ENCODE measurements at places on chromosomes 3 and 15. TPM values are rescaled to one million over a fixed set of nuclear protein-coding genes. Genes with fewer than 3 reads are reported as not detected.

DNA sequence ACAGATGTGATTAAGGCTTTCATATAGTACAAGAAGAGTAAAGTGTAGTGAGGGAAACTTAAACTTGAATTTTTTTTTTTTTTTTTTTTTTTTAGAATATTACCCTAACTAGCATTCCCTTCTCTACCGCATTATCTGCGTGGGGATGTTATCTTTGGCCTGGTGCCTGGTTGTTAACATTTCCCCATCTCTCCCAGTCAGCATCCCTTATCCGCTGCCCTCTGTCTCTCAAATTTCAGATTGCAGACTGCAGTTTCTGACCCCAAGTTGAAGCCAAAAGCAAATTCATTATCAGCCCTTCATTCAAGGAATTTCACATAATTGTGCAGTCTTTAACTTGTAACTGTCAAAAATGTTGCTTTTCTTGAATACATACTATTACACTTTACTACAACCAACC lies 353.0 kb downstream of the PLOD2 start:
- DNase-seq, result no peak
- no peak overlapping the region for H3K4me3 ChIP-seq
- no peaks in the 10 kb centered on the region for H3K4me1 ChIP-seq

Gene DNAH12
- polyA plus RNA-seq, result not detected

Gene MASP1
- 14.2 TPM for polyA plus RNA-seq

GRCh38 chr15:80732167-80732566 lies 37.1 kb downstream of the ABHD17C start:
- no peaks in the 10 kb centered on the region for H3K27me3 ChIP-seq
- H3K4me1 ChIP-seq, result peaks cover 18% of the 10 kb centered on the region
- H3K36me3 ChIP-seq, result no peaks in the 10 kb centered on the region
- peak overlapping the region; percentile 50 for H3K27ac ChIP-seq
- no peak for DNase-seq

DNA sequence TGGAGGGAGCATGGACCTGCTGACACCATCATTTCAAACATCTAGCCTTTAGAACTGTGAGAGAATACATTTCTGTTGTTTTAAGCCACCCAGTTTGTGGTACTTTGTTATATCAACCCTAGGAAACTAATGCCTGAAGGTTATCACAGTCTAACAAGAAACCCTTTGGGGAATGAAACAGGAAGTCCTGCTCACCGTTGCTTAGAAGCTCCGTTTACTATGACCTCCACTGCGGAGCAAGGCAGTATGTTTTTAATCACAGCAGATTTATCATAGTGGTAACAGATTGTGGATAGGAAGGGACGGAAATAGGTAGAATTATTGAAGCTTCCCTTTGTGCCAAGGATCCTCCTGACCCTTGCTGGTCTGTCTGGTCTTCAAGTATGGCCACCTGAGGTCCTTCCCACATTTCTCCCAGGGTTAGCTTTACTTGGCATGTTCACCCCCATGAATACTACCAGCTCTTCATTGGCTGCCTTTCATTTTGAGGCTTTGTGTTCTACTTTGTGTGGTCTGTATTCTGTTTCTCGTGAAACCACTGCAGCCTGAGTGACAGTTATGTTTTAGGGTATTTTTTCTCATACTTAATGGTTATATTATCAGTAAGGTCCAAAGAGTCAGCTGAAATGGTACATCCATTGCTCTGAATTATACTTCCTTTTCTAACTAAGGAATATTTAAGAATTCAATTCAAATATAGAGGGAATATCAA lies 201.6 kb downstream of the CHST2 start:
- H3K27me3 ChIP-seq, result no peaks in the 10 kb centered on the region
- no peak overlapping the region for H3K4me3 ChIP-seq
- DNase-seq, result no peak
- H3K36me3 ChIP-seq, result no peaks in the 10 kb centered on the region

DNA sequence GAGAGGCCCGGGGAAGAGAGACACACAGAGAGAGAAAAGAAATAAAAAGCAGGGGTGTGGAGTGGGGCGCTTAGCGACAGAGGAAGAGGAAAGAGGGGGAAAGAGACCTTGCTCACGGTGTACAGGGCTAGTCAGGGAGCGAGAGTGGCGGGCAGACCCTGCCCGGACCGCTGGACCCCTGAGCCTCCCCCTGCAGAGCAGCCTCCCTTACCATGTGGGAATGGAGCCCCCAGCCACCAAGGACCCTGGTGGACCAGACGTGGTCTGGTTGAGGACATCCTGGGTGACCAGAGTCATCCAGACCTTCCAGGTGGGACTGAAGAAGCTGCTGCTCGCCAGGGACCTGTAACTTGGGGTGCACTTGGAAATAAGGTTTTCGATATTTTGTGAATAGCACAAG lies 129.6 kb downstream of the CHSY1 start:
- peaks cover 19% of the 10 kb centered on the region for H3K4me1 ChIP-seq
- H3K36me3 ChIP-seq, result no peaks in the 10 kb centered on the region
- H3K27me3 ChIP-seq, result no peaks in the 10 kb centered on the region
- H3K4me3 ChIP-seq, result no peak overlapping the region
- DNase-seq, result no peak
- peak overlapping the region; percentile 73 for H3K27ac ChIP-seq

Measured in sigmoid colon (tissue), 7 donors.